ENCODE measurements at places on chromosomes 12 and 14.

GRCh38 chr12:89314060-89314761 is 38.1 kb downstream of the DUSP6 start:
- DNase-seq: no peak

GRCh38 chr12:104870797-104871196 is 87.3 kb downstream of the SLC41A2 start:
- DNase-seq: no peak

- DNase-seq: no peak
These were observed 19.6 kb upstream of the GALNT8 start for GRCh38 chr12:4700621-4701026.

- DNase-seq: no peak
These were observed 13.1 kb downstream of the NKX2-1 start for GRCh38 chr14:36506732-36507614.

Data from dorsolateral prefrontal cortex (tissue), 122 donors.